ENCODE measurements at places on chromosomes 12 and 14. TPM values are rescaled to one million over a fixed set of nuclear protein-coding genes. Genes with fewer than 3 reads are reported as not detected.

SLC24A4 gene
- 0.12 TPM for polyA plus RNA-seq

DAO gene
- 2.0 TPM for polyA plus RNA-seq

SLC25A47 gene
- polyA plus RNA-seq, result not detected

TAS2R42 gene
- not detected for polyA plus RNA-seq

GPR84 gene
- polyA plus RNA-seq, result 0.08 TPM

INSM2 gene
- not detected for polyA plus RNA-seq

PLEKHH1 gene
- polyA plus RNA-seq, result 40.1 TPM

DNA sequence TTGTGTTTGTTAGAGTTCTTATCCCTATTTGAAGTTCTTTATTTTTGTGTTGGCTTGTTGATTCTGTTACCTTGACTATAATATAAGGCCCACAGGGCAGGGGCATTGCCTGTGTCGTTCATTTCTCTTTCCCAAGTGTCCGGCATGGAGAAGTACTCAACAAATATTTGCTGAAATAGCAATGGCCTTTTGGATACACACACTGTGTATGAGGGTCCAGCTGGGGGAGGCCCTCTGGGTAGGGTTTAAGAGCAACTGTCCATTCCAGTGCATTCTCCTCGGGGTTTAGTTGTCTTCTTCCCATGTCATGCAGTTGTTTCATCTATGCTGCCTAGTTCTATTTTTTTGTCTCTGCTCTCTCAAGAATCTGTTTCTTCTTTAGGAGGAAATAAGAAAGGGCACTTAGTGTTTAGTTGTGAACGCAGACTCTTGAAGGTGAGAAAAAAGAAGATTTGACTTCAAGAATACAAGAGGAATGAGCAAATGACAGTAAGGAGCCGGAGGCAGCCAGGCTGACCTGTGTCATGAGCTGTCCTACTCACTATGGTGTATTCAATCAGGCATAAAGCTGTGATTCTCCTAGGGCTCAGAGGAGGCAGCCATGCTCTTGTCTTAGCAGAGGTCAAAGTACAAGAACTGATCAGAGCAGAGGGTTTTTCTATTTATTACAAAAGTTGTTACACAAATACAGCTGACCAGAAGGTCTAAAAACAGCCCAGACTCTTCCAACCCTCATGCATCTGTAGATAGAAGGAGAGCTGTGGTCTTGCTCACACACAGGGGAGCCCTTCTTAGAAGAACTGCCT, 10.2 kb downstream of the ERG28 start:
- DNase-seq, result no peak

- no peak for DNase-seq
These were observed 40.4 kb upstream of the LDHB start for GRCh38 chr12:21697904-21698630.

GRCh38 chr12:120356567-120357030, 12.4 kb downstream of the MSI1 start:
- peak; percentile 56 for DNase-seq

GRCh38 chr14:37864861-37865718, 269.7 kb downstream of the TTC6 start:
- no peak for DNase-seq

- no peak for DNase-seq
These were observed 137.0 kb downstream of the MED13L start for GRCh38 chr12:116140529-116140928.

- DNase-seq, result peak; percentile 65
These were observed 44.0 kb upstream of the SINHCAF start for GRCh38 chr12:31369712-31370521.

All from right renal cortex interstitium (tissue), 3 donors.